ELR (cell line): ENCODE measurements at places on chromosomes 6 and 20.

DNA sequence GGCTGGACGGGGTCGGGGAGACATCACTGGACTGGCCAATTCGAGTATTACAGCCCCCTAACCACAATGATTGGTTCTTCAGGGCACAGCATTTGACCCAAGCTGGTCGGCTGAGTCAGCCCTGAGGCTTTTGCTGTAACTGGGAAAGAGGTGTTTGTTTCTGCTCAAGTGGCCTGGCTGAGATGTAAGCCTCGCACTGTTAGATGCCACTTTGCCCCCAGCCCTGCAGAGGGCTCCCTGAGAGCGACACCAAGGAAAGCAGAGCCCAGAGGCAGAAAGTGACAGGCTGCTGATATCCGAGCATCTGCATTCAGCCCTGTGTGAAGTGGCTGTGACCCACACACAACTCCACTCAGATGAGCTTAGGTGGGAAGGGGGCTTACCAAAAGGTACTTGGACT is 19.4 kb downstream of the ERGIC3 start:
- DNase-seq = peak; percentile 83

DNA sequence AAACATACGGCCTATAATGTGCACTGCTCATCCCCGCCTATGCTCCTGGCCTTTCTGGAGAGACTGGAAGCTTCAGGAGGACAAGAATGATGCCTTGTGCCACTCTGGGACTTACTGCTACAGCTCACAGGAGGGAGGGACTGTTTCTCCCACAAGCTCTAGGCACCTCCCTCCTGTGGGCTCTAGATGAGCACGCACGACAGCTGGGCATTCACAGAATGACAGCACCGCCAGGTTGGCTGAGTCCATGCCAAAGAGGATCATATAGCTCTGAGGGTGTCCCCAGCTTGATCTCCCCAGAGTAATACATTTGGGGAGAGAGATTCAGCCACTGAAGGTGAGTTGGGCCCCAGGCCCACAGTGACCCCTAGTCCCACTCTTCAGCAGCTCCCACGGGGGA is 10.1 kb upstream of the PGC start:
- DNase-seq = no peak

GRCh38 chr20:23059846-23060245 is 10.4 kb upstream of the THBD start:
- DNase-seq = no peak

- no peak for DNase-seq
These were observed 370.6 kb downstream of the CD83 start for GRCh38 chr6:14488180-14488579.

- no peak for DNase-seq
These were observed 72.6 kb upstream of the PLEKHG1 start for GRCh38 chr6:150527100-150527499.

DNA sequence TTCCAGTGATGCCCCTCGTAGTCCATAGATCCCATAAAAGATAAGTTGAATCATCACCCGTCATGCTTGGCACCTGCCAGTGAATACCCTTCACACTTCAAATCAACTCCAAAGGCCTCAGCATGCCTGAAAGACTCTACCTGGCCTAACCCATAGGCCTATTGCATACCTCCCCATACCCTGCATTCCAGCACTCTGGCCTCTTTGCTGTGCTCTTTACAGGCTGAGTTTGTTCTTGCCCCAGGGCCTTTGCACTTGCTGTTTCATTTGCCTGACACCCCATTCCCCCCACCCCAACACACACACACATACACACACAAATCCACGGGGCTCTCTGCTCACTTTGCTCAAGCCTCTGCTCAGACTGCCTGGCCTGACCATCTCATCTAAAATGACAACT is 3.0 kb upstream of the GFOD1 start:
- DNase-seq = no peak

DNA sequence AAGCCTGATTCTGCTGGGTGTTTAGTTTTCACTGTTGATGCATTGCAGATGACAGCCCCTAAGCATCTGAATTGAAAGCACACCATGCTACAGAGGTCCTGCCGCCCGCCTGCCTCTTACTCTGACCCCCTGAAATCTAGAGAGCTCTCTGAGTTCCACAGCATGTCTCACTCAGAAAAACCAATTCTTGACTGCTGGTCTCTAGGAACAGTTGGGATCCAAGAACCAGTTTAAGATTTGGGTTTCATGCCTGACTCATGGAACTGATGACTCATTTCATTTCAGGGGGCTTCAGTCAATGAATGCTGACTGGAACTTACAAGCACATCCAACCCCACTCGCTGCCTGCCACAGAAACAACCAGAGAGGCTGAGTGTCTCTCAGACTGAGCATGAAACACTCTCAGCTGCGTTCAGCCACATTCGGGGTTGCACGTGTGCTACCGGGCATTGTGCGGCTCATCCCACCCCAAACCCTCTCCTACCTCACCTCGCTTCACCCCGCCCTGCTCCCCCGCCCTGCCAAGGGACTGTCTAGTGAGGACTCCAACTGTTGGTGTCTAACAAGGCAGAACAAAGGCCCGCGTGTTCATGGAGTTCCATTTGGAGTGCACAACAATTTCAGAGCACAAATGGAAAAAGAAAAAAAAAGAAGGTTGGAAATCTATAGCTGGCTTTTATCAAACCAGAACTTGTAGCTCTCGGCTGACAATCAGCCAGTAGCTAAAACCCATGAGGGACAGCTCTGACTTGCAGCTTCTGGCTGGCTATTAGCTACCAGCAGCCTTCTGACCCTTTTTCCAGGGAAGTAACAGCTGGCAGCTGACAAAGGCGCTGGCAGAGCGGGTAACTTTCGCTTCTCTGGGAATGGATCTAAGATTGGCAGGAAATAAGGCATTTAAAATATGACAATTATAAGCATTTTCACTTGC is 20.0 kb upstream of the TRAF3IP2 start:
- peak; percentile 76 for DNase-seq

DNA sequence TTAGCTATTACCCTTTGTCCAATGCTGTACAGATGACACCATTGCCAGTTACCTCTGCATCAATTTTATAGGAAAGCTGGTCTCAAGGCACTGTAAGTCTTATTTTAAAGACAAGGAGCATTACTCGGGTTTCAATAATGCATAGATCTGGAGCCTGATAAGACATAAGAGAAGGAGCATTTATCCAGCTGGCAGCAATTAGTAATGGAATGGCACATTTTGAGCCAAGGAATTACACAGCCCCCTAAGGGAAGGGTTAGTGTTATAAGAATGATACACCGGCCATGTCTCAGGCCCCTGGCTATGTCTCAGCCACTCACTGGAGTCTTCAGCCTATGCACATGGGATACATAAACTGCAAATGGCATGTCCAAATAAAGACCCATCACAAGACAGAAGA is 23.1 kb upstream of the TMEM242 start:
- DNase-seq = no peak

DNA sequence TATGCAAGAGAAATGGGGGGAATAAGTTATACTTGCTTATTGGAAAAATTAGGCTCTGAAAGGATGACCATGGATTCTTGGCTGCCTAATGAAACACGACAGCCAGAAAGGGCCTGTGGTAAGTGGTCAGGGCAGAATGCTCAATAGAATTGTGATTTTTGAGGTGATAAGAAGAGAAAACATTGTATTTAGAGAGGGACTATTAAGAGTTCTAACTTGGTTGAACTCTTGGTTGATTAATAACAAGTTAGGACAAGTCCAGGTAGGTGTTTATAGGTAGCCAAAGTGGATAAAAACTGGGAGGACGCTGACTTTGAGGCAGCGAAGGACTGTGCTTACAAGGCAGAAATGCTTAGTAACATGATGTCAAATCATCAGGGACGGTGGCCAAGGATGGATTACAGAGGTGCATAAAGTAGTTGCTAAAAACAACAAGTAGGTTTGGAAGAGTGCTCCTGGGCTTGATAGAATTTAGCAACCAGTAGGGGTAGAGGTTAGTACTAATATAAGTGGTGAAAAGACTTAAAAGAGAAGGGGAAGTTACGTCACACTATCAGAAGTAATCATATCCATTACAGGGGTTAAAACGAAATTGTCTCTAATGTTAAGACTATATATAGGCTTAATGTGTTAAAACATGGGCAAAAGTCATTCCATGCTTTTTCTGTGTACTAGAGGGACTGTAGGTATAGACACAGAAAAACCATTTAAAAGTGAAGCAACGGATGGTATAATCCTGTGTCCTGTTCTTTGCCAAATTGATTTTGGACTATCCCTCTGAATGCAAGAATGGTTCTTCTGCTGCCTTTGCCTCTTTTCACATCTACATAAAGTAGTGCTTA is 98.6 kb downstream of the EYA4 start:
- DNase-seq = no peak

DNA sequence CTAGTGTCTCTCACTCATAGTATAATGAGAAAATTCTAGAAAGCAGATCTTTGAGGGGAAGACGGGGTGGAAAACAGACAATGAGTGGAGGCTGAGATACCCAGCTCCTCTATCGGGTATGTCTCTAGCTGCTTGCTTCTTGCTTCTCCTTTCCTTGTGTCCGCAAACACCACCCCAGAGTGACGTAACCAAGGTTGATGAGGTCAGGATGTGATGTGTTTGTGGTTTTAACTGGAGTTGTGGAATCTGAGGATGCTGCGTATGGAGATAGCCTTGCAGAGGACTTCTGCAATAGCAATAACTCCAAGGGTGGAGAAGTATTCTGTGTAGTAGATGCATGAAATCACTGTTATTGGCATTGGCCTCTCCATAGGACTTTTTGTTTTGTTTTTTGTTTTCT is 132.7 kb upstream of the IFNGR1 start:
- peak; percentile 16 for DNase-seq

DNA sequence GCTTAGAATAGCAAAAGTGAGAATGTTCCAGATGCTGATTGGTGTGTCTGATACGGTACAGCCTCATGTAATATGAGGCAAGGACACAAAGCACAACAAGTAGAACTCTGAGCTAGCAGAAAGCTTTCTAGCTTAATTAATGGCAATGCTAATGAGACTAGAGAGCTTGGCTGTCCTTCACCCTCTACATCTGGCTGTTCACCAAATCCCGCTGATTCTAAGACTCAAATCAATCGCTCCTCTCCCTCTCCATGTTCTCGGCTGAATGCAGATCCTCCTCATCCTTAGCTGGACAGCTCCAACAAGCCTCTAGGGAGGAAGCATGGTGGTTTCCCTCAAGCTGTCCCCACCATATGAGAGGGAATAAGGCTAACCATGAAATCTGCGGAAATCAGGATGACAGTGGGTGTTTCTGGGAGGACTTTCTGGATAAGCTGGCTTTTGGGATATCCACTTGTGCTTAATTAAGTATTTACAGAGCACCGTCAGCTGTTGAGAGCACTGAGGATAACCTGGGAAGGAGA is 128.9 kb downstream of the FOXC1 start:
- no peak for DNase-seq

- no peak for DNase-seq
These were observed 9.7 kb downstream of the TFAP2D start for GRCh38 chr6:50722829-50723554.

DNA sequence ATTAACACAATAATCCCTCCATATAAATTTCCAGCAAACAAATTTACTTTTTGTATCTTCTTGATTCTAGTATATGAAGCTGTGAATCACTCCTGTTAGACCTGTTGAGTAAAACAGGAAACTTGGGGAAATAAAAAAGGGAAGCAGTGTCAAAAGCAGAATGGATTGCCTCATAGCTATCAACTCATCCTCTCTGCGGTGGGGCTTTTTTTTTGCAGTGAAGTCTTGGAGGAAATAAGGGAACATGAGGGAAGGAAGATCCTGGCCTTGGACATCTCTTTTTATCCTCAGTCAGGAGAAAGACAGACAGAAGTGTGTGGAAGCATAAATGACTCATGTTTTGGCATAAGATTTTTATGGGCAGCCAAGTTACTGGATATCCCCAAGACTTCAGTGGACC is 332.5 kb downstream of the TFAP2A start:
- peak; percentile 28 for DNase-seq

- DNase-seq = peak; percentile 20
These were observed 9.5 kb upstream of the SFT2D1 start for GRCh38 chr6:166351715-166352285.

DNA sequence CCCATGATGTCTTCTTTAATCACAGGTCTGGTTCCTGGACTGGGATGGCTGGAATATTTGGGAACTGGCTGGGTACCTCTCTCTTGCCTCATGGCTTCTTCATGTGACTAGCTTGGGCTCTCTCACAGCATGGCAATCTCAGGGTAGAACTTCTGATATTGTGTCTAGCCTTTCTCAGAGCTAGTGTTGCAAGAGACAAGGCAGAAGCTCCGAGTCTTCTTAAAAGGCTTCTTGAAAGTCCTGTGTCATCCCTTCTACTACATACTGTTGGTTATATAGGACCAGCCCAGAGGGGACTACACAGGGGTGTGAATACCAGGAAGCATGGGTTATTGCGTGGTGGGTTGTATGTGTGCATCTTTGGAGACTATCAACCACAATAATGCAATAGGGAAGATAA is 23.3 kb downstream of the BCAS1 start:
- DNase-seq = no peak

DNA sequence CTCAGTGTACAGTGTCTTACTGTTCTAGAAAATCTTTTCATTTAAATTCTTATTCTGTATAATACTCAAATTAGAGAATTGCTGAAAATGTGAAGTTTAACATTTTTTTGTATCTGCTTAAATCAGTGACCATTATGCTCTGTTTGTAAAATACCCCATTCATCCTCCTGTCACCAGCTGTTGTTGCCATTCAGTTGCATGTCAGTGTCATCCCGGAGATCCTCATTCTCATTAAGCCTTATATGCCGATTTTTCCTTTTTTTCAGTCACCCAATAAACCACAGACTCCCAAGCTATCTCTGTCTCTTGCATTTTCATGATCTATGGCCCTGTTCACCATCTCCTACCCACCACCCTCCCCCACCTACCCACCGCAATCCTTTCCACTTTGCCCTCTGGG is 20.4 kb downstream of the GTF2H5 start:
- DNase-seq = no peak

GRCh38 chr6:137570393-137570792 is 76.2 kb upstream of the OLIG3 start:
- no peak for DNase-seq

- no peak for DNase-seq
These were observed 46.1 kb downstream of the FKBP5 start for GRCh38 chr6:35642471-35643161.

GRCh38 chr6:35519313-35520015 is 6.8 kb upstream of the TULP1 start:
- no peak for DNase-seq

GRCh38 chr20:59042151-59042795 is at the start of gene PRELID3B:
PRELID3B (minus strand) TSS chr20:59042786; CDS start chr20:59042730, 56 bp downstream.
- DNase-seq = peak; percentile 50

DNA sequence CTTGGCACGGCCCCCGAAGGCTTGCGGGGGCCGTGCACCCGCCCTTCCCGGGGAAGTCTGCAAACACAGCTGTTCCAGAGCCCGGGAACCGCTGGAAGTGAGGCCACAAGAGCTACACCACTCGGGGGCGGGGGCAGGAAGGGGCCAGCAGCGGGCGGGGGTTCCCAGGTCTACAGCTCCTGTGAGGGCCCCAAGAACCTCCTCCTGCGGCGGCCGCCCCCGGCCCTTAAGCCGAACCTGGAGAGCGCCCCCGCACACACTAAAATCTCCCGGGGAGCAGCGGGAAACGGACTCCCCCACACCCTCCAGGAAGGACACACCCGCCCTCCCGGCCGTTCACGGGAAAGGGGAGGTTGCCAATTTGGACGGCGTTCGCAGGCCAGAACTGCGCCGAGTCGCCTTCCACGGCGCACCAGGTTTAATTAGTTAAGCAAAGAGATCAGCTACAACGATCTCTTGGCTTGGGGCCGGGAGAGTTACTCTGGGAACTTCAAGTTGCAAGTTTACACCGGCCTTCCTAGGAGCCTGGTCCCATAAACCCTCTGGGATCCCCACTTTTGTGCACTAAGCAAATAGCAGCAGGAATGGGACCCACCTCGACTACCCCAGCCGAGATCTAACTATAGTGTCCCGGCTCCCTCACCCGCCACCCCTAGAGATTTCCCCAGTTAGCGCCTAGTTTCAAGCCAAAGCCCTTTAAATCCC is 1.7 kb downstream of the JAG1 start:
- peak; percentile 51 for DNase-seq
